ENCODE measurements at places on chromosomes 2 and 18. TPM values are rescaled to one million over a fixed set of nuclear protein-coding genes. Genes with fewer than 3 reads are reported as not detected.

Gene ABCB11
- under 0.01 TPM for total RNA-seq

Gene ANTXR1
- 123 TPM for total RNA-seq

Gene CGREF1
- total RNA-seq, result 6.8 TPM

Gene HOXD12
- total RNA-seq, result not detected

Gene ZNF804A
- total RNA-seq, result not detected

Gene ONECUT2
- total RNA-seq, result under 0.01 TPM

Gene PPP1R1C
- 0.29 TPM for total RNA-seq

Gene UGT1A10
- total RNA-seq, result not detected

Gene ACSL3
- 166 TPM for total RNA-seq

Gene LYG2
- not detected for total RNA-seq

Gene TCF23
- total RNA-seq, result not detected

Gene KCTD1
- 14.4 TPM for total RNA-seq

Gene TANC1
- 34.7 TPM for total RNA-seq

Gene TBR1
- not detected for total RNA-seq

Gene UNC80
- not detected for total RNA-seq

Gene GAREM1
- 5.0 TPM for total RNA-seq

Gene FBLN7
- 5.8 TPM for total RNA-seq
